NCI-H2171 (cell line): ENCODE measurements at places on chromosomes 4 and X.

GRCh38 chr4:150647008-150647407 lies 65.1 kb downstream of the MAB21L2 start:
- DNase-seq = no peak

GRCh38 chr4:140408974-140409373 lies 18.5 kb downstream of the CLGN start:
- DNase-seq = no peak

DNA sequence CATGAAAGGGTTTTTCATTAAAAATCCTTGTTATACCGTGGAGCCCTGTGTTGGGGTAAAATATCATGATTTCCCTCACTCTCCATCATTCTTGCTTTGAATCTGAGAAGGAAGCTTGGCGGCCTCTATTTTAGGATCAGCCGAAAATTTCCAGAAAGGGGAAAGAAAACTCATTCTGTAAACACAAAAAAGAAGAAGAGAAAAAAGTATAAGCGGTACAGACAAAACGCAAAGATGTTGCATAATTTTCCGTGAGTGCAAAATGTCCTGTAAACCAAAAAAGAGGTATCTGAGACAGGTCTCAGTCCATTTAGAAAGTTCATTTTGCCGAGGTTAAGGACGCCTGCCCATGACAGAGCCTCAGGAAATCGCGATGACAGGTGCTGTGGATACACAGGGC lies 5.3 kb downstream of the CSF2RA start:
- no peak for DNase-seq

DNA sequence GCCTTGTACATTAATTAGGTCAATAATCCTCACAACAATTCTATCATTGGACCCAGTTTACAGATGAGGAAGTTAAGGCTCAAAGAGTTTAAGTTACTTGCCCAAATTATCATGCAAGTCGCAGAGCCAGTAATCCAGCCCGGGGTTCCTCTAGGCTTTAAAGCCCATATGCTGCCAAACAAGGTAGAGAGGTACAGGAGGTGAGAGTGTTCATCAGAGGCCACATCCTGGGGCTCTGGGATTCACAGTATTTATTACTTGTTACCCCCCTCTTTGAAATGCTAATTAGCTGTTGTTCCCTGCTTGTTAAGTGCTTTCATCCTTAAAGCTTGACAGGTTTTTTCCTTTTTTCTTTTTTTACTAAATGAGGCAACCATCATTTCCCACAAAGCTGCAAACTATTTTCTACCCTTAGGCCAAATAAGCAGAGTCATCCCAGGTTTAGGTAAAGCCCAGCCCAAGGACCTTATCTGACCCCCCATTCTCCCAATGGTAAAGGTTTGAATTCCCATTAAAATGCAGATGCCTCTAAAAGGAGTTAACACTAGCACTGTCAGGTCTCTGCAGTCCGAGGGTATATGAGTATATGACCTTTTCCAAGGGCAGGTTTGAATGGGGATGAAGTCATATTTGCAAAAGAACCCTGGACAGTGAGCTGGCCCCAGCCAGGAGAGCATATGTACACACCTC lies 150.3 kb downstream of the SOX3 start:
- no peak for DNase-seq

- DNase-seq = no peak
Observed at GRCh38 chr4:117968606-117969005, 65.7 kb upstream of the NDST3 start.

- DNase-seq = no peak
Observed at GRCh38 chrX:11416600-11416999, 123.4 kb downstream of the AMELX start.

- DNase-seq = no peak
Observed at GRCh38 chr4:10006231-10006600, 15.1 kb downstream of the SLC2A9 start.

DNA sequence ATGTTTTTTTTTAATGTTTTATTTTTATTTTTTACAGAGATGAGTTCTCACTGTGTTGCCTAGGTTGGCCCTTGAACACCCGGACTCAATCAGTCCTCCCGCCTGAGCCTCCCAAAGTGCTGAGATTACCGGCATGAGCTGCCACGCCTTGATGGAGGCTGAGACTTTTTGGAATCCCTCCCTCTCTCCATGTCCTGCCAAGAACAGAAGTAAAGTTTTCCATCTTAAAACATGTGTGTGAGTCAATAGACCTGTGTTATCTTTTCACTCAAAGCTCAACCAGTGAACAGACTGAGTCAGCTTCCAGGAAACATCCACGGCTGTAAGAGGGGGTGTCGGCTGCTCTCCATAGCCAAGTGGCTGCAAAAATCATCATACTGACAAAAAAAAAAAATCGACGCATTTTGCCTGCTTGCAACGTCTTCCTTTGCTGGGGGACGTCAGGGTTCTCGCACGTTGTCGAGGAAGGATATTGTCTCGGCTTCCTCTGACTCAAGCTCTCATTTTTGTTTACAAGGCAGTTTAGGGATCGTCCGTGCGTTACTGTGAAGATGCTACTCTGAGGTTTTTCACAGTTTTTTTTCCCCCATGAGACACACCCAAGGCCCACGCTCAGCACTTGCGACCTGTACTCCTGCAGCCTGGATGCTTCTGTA lies 10.0 kb upstream of the ASMTL start:
- no peak for DNase-seq

- DNase-seq = no peak
Observed at GRCh38 chrX:120419463-120419862, 49.6 kb downstream of the LAMP2 start.

DNA sequence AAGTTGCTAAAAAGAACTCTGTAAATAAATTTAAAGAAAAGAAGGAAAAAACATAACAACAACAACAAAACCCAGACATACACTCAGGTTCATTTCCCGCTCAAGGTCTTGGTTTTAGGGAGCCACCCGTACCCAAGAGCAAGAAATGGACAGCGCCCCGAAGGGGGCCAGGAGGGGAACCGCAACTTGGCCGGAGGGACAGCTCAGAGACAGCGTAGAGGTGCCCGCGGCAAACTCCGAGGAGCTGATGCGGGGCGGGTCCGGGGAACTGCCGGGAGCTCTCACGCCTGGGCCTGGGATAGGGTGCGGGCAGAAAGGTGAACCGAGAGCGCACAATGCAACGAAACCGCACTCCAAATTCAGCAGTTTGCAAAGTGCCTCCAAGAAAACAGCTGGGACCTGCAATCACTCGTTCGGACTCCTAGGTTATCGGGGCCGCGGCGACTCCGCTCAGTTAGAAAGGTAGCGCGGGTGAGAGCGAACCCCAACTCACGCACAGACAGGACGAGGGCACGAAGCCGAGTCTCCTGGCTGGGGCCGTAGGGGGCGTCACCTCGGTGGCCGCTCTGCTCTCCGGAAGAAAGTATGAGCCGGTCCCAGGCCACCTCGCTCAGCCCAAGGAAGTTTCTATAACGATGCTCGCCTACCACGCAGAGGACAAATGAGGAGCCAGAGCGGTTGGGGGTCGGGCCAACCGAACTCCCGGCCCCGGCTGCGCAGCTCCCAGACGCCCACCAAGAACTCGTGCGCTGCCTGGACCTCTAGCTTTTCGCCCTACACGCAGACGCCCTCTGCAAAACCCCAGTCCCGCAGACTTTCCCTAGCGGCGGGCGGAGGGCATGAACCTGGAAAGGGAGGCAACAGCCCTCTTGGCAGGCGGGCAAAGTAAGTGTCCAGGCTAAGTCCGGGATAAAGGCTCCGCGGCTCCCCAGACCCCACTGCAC lies 1.4 kb downstream of the NDNF start:
- DNase-seq = no peak

DNA sequence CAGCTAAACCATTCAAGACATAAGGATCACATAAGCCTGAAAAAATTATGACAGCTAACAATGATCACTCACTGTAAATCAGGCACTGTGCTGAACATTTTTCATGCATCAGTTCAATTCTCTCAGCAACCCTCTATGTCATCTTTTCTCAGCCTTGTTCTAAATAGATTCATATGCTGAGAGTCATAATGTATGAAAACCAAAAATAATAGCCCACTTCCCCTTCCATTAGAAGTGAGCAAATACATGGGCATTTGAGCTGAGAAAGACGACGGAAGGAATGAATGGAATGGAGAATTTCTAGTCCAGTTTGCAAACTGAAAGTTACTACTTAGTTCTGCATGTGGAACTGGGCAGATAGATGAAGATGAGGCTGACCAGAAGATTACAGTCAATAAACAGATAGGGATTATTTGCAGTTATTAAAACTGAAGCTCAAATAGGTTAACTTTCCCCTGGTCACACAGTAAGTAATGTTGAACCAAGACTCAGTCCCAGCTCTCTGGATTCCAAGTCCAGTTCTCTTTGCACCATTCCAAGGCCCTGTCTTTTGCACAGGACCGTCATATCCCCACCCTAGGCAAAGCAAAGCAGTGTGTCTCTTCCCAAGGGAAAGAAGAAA lies 1.6 kb upstream of the SH3RF1 start:
- DNase-seq = no peak
